ENCODE measurements at places on chromosomes 16 and 17. TPM values are rescaled to one million over a fixed set of nuclear protein-coding genes. Genes with fewer than 3 reads are reported as not detected.

GRCh38 chr17:66953630-66954020, 10.9 kb upstream of the CACNG4 start:
- no peak for DNase-seq

DNA sequence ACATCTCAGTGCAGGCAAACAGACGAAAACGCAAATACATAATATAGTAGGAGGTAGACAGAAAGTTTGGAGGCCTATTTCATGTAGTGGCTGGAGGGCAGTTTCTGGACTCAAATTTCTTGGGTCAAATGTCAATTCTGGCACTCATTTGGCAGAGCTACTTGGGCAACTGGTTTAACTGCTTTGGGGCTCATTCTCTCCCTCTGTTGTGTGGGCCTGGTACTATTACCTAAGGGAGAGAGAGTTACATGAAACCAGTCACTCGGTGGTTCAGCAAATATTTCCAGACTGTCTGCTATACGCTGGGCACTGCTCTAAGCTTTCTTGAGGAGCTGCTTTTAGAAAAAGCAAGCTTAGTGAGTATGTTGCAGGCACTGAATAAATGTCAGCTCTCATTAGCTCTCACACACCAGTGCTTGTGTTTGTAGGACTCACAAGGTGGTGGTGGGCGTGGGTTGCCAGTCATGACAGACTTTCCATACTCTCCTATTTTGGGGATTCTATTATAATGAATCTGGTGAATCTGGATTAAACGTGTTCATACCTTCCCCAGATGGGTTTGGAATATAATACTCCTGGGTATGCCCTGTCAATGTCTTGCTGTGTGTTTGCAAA, 1.8 kb upstream of the SHISA9 start:
- no peak for DNase-seq

DNA sequence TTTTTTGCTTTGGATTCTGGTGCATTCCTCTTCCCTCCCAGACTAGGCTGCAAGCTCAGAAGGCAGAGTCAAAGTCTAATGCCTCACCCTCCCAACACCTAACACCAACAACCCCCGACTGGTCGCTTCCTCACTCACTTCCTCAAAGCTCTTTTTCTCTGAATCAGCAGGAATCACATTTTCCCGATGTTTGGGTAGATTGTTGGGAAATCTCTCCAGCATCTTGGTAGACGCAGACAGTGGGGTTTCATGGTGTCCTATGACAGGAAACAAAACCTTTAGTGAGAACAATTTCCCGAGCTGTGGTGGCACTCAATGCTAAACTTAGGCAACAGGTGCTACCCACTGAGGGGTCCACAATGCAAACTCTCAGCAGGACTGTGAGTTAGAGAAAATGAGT, 39.9 kb upstream of the ICAM2 start:
- no peak for DNase-seq

DNA sequence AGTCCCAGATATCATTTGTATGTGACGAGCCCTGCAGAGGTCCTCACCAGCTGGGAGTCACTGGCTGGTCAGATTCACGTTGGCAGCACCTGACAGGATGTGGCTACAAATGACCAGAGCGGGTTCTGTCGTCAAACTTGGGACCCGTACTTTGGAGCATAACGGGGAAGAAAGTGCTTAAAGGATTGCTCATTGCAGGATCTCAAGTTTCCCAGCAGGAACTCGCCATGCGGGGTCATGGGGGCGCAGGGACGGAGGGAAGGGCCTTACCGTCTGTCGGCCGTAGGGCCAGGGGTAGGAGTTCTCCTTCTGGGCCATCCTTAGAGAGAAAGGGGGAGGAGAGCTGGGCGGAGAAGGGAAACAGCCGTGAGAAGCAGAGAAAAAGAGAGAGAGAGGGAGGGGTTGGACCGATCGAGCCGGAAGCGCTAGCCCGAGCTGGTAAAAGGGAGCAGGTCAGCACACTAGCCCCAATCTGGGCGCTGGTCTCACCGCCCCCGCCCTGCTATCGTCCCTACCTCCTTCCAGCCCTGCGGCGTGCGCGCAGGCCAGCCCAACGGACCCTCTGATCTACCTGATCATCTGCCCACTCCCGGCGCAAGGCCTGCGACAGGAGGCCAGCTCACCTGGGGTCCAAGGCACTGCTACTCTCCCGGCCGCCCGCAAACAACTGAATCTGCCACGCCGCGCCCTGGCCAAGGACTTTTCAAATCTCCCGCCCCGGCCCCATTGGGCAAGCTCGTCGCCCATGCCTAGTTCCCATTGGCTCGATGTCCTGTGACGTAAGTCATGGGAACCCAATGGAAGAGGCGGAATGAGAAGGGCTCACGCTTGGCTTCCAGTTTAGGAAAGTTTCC, at the start of gene AURKB:
AURKB (minus strand) TSS at position 669 of the 854 bp plus-strand sequence; CDS start at position 318, 351 bp downstream.
- peak; percentile 93 for DNase-seq

Gene CDRT4
- total RNA-seq, result not detected

All from SJCRH30 (cell line).